ENCODE measurements at places on chromosomes 13 and 19.

DNA sequence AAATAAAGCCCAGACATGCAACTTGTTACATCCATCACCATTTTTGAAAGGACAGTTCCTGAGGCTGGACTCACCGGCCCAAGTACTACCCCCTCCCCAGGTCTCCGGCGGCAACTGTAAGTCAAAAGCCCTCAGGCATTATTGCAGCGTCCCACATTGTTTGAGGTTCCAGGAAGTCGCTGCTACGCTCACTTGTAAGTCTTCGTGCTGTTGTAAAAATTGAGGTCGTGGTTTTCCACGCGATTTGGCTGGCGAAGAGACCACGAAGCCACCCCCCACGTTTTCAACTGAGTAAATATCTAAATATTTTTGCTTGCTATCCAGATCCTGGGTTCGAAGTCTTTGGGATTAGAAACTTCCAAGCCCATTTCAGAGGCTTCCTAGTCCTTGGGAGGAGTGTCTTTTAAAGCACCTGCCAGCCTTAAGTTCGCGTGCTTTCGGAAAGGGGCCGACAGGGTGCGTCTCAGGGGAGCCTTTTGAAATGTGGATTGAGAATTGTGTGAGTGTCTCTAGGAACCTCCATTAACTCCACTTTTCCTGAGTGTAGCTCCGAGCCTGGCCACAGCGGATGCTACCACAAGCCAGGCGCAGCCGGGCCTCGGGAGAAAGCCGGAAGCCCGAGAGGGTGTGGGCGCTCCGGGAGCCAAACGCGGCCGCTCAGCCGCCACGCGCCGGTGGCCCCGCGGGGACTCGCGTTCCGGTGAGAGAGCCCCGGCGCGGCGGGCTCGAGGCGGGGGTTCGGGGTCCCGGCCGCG is 434 bp upstream of the FNDC3A start:
- peak; percentile 11 for DNase-seq

DNA sequence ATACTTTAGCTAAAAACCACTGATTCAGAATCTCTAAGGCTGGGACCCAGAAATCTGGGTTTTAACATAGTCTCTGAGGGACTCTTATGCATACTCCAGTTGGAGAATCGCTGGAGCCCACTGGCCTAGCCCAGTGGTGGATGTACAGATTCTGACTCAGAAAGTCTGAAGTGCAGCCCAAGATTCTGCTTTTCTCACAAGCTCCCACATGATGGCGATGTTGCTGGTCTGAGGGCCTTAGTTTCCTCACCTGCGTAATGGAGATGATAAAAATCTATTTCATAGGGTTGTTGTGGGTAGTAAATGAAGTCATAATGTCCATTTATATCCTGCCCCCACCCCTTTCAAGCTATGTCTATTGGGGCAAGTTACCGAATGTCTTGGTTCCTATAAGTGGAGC is 7.7 kb upstream of the CDADC1 start:
- DNase-seq = peak; percentile 10

GRCh38 chr19:57682226-57682766 is 519 bp downstream of the ZNF551 start:
- DNase-seq = no peak

DNA sequence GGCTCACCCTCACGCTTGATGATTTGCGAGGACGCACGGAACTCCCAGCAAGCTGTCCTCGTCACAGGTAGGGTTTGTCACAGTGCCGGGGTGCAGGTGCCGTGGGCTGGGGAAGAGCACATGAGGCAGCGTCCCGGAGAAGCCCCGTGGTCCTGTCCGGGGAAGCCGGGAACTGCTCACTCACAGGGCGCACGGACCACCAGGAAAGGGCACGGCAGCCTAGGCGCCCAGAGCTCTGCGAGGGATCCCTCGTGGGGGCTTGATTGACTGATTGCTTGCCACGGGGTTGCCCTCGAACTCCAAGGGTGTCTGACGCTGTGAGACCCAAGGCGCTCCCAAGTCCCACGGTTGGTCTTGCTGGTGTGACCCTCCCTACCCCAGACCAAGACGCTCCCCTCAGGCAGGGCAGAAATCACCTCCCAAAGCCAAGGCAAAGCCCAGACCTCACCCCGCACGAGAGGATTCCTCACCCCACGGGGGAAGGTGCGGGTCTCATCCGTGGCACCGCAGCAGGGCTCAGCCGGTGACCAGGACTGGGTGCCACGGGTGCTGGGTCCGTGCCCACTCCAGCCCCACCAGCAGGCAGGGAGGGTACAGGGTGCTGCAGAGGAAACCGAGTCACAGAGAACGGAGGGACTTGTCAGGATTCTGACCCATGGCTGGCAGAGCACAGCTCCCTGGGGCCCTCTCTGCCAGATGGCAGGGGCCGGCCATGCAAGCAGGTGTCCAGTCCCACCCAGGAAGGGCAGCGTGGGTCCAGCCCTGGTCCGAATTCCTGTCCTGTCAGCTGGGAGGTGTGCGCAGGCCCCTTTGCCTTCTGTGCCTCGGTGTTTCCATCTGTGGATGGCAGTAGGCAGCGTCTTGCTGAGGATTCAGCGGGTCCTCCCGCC is 7.7 kb downstream of the C2CD4C start:
- DNase-seq = no peak

DNA sequence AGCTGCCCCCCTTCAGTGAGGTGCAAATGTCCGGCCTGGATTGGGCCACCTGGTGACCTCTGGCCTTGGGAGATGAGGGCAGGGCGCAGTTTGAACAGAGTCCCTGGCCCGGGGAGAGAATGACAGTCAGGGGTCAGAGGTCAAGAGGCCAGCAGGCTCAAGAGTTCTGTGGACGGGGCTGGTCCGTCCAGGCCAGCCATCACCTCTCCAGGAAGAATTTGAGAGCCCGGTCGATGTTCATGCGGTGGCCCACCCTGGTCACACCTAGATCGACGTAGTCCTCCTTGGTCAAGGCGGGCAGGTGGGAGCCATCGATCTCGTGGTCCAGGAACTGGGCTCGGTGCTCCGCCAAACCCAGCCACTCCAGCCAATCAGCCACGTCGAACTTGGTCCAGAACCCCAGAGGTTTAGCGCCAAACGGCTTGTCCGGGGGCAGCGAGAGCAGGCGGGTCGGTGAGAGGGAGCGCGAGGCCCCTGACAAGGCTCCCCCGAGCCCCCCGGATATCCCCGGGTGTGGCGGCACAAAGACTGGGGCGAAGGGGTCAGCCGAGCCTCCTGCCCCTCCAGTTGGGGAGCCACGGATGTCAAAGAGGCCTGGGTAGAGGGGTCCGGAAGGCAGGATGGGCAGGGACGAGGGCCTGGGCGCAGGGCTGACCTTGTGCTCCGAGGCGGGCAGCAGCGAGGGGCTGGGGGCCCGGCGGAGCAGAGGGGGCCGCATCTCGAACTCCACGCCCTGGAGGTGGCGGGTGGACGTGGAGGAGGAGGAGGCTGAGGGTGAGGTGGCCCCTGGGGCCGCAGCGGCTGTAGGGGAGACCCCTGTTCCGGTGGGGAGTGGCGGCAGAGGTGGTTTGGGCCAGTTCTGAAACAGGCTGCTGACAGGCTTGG is 12.8 kb downstream of the C19orf81 start:
- DNase-seq = no peak

- no peak for DNase-seq
These were observed 6.1 kb downstream of the AP2A1 start for GRCh38 chr19:49772850-49773432.

GRCh38 chr13:79749984-79750551 is 269.1 kb downstream of the NDFIP2 start:
- DNase-seq = no peak

DNA sequence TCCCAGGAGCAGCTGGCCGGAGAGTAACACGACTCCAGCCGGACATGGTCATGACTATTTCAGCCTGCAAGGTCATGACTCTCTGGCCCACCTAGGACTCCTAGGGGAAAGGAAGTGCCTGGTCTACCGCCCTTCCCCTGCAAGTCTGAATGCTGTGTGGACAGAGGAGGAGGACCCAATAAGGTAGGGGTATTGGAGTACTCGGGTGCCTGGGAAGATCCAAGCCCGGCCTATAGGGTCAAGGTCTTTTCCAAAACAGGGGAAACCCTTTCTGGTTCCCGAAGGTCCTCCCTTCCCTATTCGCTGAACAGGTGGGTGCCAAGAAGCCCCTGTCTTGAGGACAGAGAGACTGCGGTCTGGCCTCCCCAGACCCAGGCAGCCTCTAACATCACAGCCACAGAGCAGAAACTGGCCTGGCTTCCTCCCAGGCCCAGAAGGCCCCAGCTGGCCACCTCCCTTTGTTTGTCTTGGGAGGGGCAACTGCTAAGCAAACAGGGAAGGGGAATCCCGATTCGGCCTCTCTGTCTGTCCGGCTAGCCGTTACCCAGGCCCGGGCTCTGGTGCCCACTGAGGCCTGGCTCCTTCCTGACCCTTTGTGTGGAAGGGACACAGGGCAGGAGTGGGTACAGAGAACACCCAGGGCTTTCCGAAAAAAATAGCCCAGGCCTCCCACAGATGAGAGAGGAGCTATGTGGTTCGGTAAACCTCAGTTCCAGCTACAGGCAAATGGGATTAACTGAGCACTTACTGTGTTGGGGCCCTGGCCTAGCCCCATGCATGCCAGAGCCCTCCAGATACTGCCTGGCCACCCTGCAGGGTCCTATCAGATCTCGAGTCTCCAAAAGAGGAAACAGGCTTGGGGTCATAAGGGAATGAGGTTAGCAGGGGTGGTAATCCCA is 5.2 kb upstream of the GRAMD1A start:
- DNase-seq = no peak

- DNase-seq = no peak
These were observed 1.9 kb upstream of the ZNF580 start for GRCh38 chr19:55638864-55639359.

GRCh38 chr13:68808456-68808855 is 1299.2 kb upstream of the ATXN8OS start:
- no peak for DNase-seq

- no peak for DNase-seq
These were observed 108.9 kb downstream of the PCCA start for GRCh38 chr13:100197591-100198365.

GRCh38 chr19:1445932-1446712 is 3.8 kb upstream of the APC2 start:
- no peak for DNase-seq

DNA sequence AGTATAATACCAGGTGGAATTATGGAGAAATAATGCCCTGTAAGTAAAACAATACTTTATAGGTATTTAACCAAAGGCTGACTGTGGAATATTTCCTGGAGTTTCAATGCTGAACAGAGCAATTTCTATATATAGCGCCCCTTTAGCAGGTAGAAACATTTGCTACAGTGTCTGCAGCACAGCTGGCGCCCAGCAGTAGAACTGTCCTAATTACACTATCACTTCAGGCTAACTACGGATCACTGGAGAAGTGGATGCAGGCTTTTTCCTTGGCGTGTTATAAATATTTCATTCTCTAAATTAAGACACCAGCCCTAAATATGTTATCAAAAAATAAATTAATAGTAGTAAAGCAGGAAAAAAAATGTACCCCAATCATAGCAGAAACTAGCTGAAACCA is 3.1 kb downstream of the SHISA2 start:
- no peak for DNase-seq

DNA sequence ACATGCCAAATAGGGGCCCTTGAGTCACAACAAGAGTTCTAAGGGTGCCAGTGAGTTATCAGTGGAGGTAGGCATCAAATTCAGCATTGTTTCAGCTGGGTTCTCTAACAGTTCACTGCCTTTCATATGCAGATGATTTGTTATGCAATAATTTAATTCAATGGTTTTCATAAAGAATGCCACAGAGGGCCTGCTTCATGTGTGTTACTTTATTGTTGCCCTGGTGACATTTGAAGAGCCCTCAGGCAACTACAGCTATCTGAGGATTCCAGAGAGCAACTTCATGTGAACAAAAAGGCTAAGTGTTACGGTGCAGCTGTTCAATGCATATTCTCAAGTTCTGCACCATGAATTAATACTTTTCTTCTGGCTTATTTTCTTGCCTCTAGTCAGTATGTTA is 43.1 kb upstream of the STARD13 start:
- no peak for DNase-seq

DNA sequence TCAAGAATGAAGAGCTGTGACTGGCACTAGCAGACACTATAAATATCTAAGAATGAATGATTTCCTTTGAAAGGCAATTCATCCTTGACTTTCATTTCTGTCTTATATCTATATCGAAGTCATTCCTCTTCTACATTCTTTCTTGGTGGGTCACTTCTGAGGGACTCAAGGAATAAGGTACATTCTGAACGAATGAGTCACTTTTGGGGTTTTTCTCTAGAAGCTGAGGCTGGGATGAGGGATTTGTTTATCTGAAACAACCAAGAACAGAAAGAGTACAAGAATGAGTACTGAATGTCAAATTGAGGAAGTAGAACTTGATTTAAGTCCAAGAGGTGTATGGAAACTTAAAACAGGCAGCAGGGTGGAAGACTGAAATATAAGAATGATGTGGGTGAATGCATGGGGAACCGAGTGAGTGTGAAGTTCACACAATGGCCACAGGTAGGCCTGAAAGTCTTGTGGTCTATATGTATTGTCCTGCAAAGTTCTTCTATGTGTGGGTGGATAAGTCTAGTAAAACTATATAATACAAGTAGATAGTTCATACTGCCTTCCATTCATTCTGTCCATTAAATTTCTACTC is 343.9 kb downstream of the OXGR1 start:
- no peak for DNase-seq

DNA sequence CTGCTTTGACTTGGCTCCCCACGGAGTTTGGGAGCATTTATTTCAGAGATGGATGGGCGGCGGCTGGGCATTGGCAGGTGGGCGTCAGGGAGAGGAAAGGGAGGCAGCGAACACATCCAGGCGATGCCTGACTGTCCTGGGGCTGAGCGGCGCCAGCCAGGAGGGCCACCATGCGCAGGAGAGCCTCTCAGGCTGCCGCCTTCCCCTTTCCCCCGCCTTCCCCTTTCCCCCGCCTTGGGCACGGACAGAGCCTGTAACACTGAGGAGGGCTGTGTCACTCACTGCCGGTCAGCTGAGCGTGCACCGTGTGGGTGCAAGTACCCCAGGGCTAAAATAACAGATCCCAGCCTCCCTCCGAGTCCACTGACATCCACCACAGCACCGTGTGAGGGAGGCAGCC is 11.4 kb downstream of the MCF2L start:
- DNase-seq = no peak

GRCh38 chr19:1618157-1619093 is 13.2 kb upstream of the UQCR11 start:
- DNase-seq = no peak

GRCh38 chr19:49104229-49104864 is 9.8 kb upstream of the LIN7B start:
- DNase-seq = no peak

- no peak for DNase-seq
These were observed 9.7 kb upstream of the ARHGAP45 start for GRCh38 chr19:1057176-1057855.

Measured in activated CD4-positive, CD25-positive, alpha-beta regulatory T cell treated with anti-CD3 and anti-CD28 coated beads, Interleukin-2, amount 50 U/mL, for 16 hours (primary cell).